ENCODE measurements at places on chromosomes 7 and 10.

DNA sequence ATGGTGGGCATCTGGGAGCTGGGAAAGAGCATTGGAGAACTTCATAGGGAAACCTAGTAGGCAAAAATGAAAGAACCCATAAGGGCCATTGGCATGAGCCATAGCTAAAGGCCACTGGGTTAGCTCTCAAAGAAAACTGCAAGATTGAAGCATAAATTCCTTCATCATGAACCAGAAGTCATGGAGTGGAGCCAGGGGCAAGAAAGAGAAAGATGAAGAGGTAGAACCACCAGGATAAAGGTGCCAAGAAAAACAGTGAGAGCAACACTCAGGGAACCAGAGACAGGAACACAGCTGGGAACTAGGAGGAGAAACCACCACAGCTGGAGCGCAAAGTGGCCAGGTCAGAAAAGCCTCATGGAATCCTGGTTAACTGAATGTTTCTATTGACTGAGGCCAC is 11.5 kb upstream of the SGMS1 start:
- DNase-seq: no peak

DNA sequence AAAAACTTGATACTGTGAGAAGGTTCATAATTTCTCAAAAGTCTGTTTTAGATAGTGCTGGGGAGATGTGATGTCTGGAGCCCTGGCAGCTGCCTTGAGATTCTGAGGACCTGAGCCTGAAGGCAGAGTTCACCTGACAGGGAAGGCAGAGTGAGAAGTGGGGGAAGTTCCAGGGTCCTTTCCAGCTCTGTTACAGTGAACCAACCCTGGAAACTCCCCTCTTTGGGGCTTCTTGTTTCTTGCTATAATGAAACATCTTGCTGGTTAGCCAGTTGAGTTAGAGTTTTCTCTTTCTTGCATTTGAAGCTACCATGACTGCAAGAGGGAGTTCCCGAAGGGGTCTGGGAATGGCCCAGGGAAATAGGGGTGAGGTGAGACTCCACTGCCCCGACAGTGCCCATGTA is 158.9 kb upstream of the TNRC18 start:
- DNase-seq: no peak

GRCh38 chr7:46229409-46229808 is 308.3 kb upstream of the IGFBP3 start:
- DNase-seq: no peak

- no peak for DNase-seq
Observed at GRCh38 chr7:157573244-157573643, 236.4 kb downstream of the DNAJB6 start.

DNA sequence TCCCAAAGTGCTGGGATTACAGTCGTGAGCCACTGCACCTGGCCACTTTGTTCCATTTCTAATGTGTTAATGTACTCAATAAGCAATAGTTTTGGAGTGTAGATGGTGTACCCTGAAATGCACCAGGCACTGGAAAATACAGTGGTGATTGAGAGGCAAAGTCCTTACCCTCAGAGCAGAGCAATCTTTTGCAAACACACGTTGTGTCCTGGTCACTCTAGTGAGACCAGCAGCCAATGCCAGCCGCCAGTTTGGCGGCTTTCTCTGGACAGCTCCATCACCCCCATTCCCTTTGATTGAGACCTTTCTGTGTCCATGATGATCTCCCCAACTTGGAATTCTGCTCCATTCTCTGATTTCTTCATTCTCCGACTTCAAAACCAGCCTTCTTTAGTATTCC is 231.3 kb downstream of the GALNT17 start:
- no peak for DNase-seq

- DNase-seq: no peak
Observed at GRCh38 chr10:131822692-131823245, 78.0 kb upstream of the PPP2R2D start.

- DNase-seq: peak; percentile 61
Observed at GRCh38 chr7:112550468-112551060, 69.8 kb downstream of the LSMEM1 start.

Measured in CD4-positive, alpha-beta T cell treated with Interleukin-4 for 4 hours (primary cell).